SK-N-SH treated with all-trans-retinoic acid at 6 μM for 48 hours (cell line): ENCODE measurements at places on chromosomes 1 and 21.

- peak; percentile 13; the same call in 2 of the 3 replicates for ATAC-seq
Measured at GRCh38 chr1:206608108-206608698, 4.1 kb downstream of the EIF2D start.

- ATAC-seq, result no peak
Measured at GRCh38 chr1:23044035-23044434, 24.8 kb downstream of the KDM1A start.

- no peak for ATAC-seq
Measured at GRCh38 chr21:27130154-27130553, 163.3 kb upstream of the ADAMTS5 start.

DNA sequence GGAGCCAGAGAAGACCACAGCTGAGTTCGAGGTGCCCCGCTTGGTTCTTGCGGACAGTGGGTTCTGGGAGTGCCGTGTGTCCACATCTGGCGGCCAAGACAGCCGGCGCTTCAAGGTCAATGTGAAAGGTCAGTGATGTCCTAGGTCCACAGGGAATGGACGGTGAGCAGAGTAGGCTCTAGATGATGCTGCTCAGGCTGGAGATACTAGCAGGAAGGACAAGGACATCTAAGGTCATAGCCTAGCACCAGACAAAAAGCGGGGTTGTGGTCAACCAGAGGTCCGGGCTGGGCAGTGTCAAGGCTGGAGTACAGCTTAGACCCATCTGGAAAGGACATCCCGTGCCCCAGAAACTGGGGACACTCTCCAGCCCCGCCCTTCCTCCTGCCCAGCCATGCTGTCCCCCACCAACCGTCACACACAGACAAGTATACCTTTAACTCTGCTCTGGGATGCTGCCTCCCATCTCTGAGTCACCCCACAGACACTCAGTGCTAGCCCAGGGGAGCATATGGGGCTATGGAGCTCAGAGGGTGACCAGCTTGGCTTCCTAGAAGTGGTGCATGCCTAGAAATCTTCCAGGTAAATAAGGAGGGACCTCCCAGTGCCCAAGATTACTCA is 8.7 kb downstream of the TIE1 start:
- peak; percentile 59 for ATAC-seq

DNA sequence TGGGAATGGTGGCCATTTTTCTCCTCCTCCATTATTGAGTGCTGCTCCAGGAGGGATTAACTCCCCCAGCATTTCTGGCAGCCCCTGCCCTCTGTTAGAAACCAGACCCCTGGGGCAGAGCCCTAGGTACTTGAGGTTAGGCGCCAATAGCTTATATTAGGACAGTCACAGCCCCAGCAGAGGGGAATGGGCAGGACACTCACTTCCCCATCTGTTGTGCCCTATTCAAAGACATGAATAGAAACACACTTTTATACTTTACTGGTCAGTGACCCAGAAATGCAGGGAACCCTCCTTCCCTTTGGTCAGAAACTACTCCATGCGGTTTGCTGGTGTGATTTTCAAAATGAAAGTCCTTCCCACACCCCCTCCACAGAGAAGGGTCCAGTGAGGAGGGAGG is 267.7 kb downstream of the PTBP2 start:
- no peak for ATAC-seq

DNA sequence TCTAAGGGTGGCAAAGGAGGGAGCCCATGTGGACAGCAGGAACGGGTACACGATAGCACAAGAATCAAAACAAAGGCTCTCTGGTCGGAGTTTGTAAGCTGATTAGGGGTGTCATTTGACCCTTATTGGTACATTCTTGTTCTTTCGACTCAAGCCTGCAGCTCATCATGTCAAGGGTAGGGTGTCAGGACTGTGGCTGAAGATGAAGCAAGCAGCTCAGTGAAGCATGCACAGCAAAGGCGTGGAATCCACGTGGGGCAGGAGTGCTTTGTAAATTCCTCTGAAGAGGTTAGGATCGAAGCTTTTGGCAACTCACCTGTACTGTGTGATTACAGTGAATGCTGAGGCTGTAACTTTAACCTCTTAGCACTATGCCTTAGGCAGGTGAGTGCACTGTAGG is 4.7 kb upstream of the ABCB10 start:
- ATAC-seq, result no peak

DNA sequence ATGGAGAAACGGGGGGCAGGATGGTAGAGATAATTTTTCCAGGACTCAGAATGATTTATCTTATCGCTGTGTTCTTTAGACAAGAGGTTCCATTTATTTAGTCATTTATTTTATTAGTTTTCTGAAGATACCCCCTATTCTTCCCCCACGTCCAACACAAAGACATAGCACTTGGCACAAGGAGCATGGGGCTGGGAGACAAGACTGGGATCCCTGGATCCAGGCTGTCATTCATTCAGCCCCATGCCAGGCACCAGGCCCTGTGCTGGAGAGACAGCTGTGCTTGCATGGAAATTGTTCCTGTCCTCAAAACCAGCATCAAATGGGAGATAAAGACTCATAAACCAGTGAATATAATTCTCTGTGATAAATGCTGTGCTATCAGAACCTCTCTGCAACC is 27.1 kb upstream of the PLXNA2 start:
- no peak for ATAC-seq

- ATAC-seq, result no peak
Measured at GRCh38 chr1:246373828-246374569, 133.1 kb downstream of the SMYD3 start.

- no peak for ATAC-seq
Measured at GRCh38 chr1:201694608-201695335, 134.2 kb upstream of the IPO9 start.

DNA sequence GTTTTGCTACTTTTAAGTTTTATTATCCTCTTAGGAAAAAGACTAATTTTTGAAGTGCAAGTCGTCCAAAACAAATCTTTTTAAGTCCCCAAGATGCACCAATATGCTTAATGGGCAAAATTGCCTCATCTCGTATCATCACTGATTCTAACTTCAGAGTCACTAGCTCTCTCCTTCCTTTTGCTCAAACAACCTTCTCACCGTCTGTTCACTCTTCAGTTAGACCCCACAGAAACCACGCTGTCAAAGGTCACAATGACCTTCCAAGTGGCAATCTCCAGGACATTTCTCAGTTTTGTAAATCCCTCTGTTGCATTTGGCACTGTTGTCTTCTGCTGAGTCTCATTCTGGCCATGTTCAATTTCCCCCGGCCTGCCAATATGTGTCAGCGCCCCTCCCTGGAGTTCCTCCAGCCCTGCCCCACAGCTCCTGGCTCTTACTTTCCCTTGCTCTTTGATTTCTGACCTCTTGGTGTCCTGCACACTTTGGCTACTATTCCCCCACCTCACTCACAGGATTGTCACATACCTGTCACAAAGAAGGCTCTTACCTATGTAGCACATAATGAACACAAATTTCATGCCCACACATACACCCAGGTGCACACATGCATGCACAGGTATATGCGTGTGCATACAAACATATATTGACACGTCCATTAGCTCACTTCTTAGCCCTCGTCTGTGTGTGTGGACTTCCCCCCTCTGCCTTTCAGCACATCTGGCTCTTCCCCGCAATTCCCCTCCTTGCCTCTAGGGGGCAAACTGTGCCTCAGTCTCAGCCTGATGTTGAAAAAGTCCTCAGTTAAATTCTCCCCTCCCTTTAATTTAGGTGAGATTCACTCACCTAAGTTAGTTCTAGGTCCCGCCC is 354.0 kb upstream of the DUSP10 start:
- peak; percentile 83 for ATAC-seq

GRCh38 chr1:59986516-59987310 is 60.1 kb upstream of the CYP2J2 start:
- no peak for ATAC-seq
